Lower lobe of right lung (tissue), 2 donors: ENCODE measurements at places on chromosomes 6 and 20. TPM values are rescaled to one million over a fixed set of nuclear protein-coding genes. Genes with fewer than 3 reads are reported as not detected.

DNA sequence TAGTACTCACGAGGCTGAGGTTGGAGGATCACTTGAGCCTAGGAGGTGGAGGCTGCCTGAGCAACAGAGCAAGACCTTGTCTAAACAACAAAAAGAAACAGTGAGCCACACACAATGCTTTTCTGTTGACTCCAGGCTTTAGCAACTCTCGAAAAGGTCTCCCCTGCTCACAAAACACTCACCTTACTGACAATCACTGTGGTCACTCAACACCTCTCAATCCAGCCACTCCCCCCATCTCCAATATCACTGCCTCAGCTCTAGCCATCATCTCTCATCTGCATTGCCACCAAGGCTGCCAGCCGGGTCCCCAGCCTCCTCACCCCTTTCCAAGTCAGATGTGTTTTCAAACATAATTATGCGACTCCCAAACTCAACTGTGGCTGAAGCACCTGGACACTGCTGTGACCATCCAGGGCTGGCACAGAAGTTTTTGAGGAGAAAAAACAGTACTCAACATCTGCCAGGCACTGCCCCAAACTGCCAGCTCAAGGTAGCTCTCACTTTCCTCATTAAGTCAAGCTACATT is 218.0 kb upstream of the ARID1B start:
- no peak overlapping the region for H3K4me3 ChIP-seq
- H3K4me1 ChIP-seq, result no peaks in the 10 kb centered on the region
- H3K27ac ChIP-seq, result no peak overlapping the region
- H3K27me3 ChIP-seq, result no peaks in the 10 kb centered on the region
- H3K36me3 ChIP-seq, result no peaks in the 10 kb centered on the region

DNA sequence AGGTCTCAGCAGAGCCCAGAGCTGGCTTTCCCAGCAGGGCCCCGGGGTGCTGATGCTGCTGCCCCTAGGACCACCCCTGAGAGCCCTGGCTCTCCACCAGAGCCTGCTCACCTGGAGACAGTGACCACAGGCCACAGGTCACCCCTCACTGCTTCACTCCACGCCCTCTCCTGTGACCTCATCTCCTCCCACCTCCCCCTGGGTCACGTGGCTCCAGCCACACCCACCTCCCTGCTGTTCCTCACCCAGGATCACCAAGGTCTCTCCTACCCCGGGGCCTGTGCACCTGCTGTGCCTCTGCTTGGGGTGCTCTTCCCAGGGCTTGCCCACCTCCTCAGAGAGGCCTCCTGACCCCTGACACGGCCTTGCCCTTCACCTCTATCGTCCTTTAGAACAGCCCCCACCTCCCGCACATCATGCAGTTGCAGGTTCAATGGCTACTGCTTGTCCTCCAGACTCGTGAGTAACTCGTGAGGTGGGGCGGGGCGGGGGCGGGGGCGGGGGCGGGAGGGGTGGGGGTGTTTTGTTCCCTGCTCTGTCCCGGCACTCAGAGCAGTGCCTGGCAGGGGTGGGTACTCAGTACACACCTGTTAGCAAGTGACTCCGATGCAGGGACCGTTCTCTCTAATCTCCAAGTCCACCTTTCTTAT is 468.0 kb downstream of the PREX1 start:
- no peak for DNase-seq
- H3K27me3 ChIP-seq, result no peaks in the 10 kb centered on the region
- no peak overlapping the region for H3K27ac ChIP-seq
- H3K4me3 ChIP-seq, result no peak overlapping the region
- no peaks in the 10 kb centered on the region for H3K4me1 ChIP-seq

- peaks cover 8% of the 10 kb centered on the region for H3K4me1 ChIP-seq
- no peak for DNase-seq
- H3K27ac ChIP-seq, result no peak overlapping the region
- no peak overlapping the region for H3K4me3 ChIP-seq
- H3K27me3 ChIP-seq, result no peaks in the 10 kb centered on the region
These were observed 47.5 kb upstream of the TSHZ2 start for GRCh38 chr20:52924411-52925271.

Gene HTR1E
- not detected for total RNA-seq

Gene ZNF322
- total RNA-seq, result 25.6 TPM
